ENCODE measurements at places on chromosomes 6 and 20.
A peak's percentile ranks its signal among the peaks of the same experiment; 100 is the strongest.

GRCh38 chr6:18034798-18035202 lies 47.4 kb upstream of the KIF13A start:
- DNase-seq, result no peak

DNA sequence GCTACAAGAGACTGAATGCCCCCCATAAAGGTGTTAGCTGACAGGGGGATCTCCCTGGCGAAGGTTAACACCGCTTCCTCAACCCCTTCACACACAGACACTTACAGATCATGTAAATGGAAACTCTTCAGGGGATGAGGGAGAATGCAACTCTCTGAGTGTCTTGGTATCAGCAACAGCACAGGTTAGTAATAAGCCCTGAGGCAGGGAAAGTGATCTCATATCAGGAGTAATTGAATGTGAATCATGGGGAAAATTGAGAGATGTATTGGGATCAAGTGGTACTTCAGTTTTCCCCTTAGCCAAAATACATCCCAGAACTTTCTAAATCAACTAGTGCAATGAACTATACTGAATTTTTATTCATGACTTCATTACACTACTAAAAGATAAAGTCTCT lies 23.8 kb downstream of the OR2J3 start:
- no peak for DNase-seq

DNA sequence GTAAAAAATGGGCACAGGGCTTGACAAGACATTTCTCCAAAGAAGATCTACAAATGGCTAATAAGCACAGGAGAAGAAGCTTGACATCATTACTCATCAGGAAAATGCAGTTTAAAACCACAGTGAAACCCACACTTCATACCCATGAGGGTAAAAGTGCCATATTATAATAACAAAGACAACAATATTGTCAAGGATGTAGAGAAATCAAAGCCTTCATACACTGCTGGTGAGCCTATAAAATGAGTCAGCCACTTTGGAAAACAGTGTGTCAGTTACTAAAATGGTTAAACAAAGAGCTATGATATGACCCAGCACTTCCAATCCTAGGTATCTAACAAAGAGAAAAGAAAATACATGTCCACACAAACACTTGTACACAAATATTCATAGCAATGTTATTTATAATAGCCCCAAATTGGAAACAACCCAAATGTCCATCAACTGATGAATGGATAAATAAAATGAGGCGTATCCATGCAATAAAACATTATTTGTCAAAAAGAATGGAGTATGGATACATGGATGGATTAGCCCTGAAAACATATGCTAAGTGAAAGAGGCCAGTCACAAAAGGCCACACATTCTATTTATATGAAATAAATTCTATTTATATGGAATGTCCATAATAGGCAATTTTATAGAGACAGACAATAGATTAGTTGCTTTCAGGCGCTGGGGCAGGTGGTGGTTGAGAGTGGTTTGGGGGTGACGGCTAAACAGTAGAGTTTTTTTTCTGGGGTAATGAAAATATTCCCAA lies 11.5 kb upstream of the IL20RA start:
- no peak for DNase-seq

DNA sequence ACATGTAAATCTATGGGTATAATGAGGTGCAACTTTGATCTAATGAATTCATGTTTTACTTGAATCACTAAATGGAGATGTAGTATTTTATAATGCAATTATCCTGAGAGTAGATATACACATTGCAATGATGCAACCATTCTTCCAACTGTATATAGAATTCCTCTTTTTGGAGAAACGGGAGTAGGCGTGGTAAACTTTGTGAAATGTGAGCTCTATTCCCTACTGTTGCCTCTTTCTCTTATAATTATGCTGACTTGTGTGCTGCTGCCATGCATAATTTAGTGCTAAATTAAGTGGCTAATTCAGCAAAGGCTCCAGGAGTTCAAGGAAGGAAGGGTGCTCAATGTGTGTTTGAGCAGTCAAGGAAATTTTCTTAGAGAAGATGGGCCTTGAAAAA lies 116.6 kb upstream of the SLC35B3 start:
- DNase-seq, result no peak

- peak; percentile 69 for DNase-seq
Observed at GRCh38 chr20:58308680-58309527, 611 bp upstream of the RAB22A start.

DNA sequence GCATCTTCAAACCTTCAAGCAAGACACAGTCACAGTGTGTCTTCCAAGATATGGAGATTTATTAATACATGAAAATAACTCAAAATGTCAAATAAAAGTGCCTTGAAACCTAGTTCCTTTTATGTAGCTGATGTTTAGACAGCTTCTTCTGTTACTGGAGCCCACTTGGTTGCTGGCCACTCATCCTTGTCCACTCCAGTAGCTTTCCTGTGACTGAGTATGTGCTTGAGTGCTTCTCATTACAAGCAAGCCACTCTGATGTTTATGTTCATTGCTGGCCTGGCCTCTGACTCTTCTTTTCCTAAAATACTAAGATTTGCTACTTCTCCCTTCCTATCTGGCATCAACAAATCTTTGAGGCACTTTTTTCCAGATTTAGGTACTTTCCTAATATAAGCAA lies 545.2 kb upstream of the MAN1A1 start:
- no peak for DNase-seq

DNA sequence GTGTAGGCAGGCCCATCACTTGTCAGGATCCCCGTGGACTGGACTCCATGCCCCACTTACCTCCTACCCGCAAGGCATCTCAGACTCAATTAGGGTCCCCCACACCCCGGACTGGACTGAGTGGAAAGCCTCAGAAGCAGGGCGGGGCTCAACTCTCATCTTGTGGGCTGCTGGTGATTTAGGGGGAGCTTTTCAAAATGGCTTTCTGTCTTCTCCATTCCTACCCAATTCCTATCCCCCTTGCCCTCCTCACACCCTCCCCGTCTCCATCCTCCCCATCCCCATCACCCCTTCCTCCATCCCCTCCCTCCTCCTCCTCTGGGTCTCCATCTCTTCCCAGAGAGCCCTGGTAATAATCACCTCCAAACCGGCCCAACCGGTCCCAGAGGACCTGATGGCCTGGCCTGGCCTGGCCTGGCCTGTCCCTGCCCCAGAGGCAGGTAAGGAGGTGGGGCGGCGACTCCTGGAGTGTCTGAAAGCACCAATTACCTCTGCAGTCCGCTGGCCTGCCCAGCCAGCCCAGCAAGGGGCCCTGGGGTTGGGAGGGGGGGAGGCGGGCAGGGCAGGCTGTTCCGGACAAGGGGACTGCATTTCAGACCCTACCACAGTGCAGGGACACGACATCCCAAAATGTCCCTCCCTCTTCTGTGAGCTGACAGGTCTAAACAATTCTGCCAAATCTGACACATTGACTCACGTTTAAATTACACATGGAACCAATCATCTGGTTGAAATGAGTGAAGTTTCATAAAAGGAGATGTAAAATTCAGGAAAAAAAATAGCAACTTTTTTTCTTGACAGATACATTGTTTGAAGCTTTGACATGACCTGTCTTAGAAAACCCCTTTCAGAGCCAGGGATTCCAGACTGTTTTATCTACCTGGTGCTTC lies 24.8 kb downstream of the MAFB start:
- DNase-seq, result no peak

DNA sequence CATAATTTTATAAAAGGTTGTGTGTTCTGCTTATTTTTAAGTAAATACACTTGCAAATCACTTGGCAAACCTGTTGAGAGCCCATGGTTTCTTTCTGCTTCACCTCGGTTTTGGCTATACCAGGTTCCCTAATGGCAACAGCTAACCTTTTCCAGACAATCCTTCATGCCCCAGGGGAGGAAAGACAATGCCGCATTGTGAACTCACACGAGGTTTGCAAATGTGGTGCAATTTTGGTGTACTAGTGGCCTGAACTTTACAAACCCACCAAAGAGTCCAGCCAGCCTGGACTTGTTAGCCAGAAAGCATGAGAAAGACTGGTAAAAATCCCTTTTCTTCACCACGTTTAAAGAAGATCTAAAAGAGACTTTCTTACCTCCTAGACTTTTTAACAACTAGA lies 84.8 kb upstream of the SOX4 start:
- no peak for DNase-seq

GRCh38 chr20:57708694-57709673 lies 831 bp downstream of the PMEPA1 start:
- DNase-seq, result no peak

GRCh38 chr6:170160031-170160627 lies 130.7 kb downstream of the DLL1 start:
- DNase-seq, result peak; percentile 56

GRCh38 chr6:24933868-24934401 lies 1.8 kb downstream of the RIPOR2 start:
- DNase-seq, result peak; percentile 69

- DNase-seq, result no peak
Observed at GRCh38 chr6:1201547-1202200, 110.2 kb upstream of the FOXQ1 start.

DNA sequence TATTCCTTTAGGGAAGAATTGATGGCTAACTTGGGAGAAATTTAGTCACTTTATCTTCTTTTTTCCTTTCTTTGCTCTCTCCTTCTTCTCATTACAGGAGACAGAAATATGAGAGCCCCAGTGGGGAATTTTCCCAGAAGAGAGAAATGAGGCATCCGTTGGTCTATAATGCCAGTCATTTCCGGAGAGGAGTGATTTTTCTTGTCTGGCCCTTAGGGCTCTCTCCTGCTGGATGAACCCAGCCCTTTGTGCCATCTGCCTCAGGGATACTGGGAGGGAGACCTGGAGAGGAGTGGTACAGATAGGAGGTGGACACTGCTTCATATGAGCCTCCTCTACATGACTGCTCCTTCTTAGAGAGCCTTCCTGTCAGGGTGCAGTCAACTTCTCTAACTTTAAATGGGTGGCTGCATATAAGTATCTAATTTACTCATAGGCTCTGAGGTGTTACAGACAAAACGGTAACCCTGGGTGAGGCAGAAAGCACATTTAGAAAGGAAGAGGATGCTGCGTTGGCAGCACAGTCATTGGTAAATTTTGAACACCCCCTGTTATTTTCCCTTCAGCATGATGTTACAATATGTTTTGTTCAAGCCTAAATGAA lies 21.9 kb downstream of the RIMS1 start:
- no peak for DNase-seq

DNA sequence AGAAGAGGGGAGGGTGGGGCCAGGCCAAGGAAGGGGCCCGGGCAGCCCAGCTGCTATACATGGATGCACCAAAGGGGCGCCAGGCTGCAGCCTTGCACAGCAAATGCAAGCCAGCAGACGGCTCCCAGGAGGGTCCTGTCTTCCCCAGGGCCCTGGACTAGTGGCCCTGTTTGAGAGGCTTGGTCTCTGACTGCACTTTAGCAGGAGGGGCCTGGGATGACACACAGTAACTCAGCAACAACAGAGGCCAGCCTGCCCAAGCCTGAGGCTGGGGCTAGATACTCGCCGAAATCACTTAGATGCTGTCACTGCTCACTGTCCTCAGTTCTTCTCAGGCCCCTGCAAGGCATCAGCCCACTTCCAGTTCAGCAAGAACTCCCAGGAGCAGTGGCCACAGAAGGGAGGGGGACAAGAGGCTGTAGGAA lies 73.5 kb downstream of the TRAM2 start:
- no peak for DNase-seq

- no peak for DNase-seq
Observed at GRCh38 chr6:115220551-115221159, 840.0 kb downstream of the FRK start.

- DNase-seq, result no peak
Observed at GRCh38 chr6:55299286-55299985, 27.8 kb upstream of the GFRAL start.

DNA sequence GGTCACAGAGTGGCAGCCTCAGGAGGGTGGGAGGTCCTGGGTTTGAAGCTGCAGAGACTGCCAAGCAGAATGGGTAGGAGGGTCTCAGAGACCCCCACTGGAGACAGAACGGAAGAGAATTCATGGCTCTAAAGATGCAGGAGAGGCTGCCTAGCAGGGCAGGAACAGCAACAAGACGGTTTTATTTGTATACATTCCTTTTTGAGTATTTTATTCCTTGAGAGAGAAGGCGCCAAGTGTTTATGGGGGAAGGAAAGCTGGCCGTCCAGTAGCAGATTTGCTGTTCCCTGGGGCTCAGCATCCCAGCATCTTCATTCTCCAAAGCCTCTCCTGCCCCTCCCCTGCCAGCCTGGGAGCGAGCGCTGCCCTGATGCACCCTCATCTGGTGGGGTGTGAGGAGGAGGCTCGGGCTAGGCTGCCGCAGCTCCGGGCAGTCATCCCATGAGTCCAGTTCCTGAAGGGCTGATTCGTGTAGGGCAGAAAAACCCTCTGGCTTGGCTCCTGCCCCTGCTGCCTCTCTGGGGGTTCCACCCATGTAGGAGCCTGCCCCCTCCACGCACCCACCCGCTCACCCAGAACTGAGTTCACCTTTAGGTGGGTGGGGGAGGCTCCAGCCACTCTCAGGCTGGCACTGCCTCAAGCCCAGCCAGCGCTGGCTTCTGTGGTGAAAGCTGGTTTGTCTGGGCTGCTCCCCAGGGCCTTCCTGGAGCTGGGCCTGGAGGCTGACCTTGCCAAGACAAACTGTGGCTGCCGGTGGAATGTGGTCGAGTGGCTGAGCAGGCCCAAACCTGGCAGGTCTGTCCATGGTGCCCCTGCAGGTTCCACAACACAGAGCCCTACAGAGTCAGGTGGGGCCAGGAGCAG lies 32.4 kb downstream of the CPXM1 start:
- no peak for DNase-seq

DNA sequence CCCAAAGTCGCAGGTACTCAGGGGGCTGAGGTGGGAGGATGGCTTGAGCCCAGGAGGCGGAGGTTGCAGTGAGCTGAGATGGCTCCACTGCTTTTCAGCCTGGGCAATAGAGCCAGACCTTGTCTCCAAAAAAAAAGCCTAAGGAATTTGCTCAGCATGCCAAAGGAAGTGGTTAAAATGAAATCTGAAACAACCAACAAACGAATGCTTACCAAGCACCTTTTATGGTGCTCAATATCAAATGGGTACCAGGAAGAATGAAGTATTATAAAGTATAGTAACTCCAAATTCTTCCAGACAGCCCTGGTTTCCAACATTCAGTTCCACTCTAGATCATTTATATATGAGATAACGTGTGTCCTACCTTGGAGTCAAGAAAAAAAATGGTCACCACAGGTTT lies 14.0 kb downstream of the GMDS start:
- DNase-seq, result no peak

DNA sequence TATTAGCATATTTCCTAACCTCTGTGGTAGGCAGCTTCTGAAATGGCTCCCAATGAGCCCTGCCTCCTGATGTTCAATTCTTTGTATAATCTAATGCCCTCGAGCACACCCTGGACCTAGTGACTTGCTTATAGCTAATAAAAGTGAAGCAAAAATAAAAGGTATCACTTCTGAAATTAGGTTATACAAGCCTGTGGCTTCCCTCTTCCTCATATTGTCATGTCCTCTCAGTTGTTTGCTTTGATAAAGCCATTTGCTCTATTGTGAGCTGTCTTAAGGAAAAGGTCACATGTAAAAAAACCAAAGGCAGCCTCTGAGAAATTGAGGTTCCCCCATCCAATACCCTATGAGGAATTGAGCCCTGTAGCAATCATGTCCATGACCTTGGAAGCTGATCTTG lies 442.1 kb upstream of the ADGRB3 start:
- DNase-seq, result no peak

DNA sequence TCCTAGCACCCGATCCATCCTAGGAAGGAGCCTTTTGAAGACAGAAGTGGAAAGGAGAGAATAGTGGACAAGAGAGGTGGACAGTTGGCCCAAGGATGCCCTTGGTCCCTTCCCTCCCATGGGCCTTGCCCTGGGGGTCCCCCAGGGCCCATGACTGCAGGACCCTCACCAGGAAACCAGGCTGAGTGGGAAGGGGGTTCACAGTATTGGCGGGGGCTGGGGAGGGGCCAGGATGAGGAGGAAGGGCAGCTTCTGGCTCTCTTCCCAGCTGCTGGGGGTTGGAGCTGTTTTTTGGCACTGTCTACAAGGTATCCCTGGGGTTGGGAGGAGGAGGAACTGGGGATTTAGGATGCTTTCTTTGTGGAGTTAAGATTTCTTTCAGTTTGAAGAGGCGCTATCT lies 4.0 kb upstream of the DSN1 start:
- DNase-seq, result no peak
